Activated gamma-delta T cell (primary cell): ENCODE measurements at places on chromosomes 1 and 21.

DNA sequence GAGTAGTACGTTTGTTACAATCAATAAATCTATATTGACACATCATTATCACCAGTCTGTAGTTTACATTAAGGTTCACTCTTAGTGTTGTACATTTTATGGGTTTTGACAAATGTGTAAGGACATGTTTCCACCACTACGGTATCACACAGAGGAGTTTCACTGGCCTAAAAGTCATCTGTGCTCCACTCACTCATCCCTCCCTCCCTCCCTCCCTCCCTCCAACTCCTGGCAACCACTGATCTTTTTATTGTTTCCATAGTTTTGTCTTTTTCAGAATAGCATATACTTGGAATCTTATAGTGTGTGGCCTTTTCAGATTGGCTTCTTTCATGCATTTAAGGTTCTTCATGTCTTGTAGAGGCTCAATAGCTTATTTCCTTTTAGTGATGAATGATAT lies 44.1 kb upstream of the RHOU start:
- no peak for DNase-seq

GRCh38 chr1:77424236-77424635 lies 142.4 kb downstream of the AK5 start:
- DNase-seq, result no peak

- no peak for DNase-seq
These were observed at the start of gene MASP2 for GRCh38 chr1:11046625-11047365. TSS of gene MASP2 (minus strand) at chr1:11047239. CDS start at chr1:11047207, 32 bp downstream.

GRCh38 chr1:27872802-27873551 lies 633 bp downstream of the THEMIS2 start:
- DNase-seq, result no peak

- no peak for DNase-seq
These were observed 58.5 kb downstream of the PLA2G4A start for GRCh38 chr1:186887203-186887602.

DNA sequence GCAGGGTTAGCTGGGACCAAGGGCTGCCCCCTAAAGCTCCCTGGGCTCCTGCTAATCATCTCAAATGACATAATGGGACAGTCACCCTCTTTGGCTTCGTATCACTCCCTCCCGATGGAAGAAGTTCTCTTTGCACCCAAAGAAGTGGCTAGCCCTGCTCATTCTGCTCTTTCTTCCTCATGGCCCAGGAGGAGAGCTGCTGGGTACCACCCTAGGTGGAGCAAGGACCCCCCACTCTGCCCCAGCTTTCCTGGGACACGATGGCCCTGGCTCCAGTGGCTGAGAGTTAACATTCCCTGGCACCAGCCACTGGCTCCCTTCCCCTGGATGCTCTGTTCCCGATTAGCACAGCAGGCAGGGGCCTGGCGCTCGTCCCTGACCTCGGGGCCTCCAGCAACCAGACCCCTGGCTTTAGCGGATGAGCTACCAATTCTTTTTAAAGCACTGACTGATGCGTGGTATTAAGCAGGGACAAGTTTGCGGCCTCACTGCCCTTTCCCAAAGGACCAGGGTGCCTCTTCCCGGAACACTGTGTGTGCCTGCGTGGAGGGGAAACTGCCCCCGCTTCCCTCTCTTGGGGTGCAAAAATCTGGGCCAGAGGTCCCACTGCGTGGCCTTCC lies 1.2 kb downstream of the MYOM3 start:
- DNase-seq, result no peak

DNA sequence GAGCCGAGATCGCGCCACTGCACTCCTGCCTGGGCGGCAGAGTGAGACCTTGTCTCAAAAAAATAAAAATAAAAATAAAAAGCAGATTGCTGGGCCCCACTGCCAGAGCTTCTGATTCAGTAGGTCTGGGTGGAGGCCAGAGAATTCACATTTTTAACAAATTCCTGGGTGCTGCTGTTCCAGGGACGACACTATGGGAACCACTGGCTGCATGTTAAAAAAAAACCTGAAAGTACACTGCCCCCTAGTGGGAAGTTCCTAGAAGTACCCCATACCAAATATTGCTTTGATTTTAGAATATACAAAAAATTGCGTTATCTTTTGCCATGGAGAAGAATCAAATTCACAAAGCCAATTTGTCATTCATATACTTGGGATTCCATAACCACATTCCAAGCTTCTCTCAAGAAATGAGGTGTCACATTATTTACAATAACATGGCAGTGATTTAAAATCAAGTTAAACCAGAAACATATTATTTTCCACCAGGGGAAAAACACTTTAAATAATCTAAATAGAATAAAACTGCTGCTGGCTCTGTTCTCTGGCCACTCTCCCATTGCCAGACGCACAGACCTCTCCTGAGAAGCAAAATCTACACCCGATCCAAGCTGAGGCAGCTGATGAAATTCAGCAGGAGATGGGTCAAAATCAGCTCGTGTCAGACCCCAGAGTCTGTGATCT lies 27.4 kb downstream of the SYF2 start:
- no peak for DNase-seq

DNA sequence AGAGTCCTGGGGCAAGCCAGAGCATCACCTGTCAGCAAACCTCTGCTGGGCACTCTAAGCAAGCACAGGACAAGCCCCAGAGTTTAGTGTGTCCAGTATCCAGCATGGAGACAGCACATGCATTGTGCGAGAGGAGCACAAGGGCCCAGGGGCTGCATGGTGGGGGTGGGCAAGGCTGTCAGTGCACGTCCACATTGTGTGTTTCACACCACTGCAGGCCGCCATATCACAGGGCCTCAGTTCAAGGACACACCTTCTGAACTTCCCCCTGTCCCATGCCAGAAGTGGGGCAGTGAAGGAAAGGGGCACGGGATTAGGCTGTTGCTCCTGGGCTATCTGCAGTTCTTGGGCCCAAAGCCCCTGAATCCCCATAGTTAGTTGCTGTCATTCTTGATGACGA lies 782 bp upstream of the TSTD1 start:
- no peak for DNase-seq

DNA sequence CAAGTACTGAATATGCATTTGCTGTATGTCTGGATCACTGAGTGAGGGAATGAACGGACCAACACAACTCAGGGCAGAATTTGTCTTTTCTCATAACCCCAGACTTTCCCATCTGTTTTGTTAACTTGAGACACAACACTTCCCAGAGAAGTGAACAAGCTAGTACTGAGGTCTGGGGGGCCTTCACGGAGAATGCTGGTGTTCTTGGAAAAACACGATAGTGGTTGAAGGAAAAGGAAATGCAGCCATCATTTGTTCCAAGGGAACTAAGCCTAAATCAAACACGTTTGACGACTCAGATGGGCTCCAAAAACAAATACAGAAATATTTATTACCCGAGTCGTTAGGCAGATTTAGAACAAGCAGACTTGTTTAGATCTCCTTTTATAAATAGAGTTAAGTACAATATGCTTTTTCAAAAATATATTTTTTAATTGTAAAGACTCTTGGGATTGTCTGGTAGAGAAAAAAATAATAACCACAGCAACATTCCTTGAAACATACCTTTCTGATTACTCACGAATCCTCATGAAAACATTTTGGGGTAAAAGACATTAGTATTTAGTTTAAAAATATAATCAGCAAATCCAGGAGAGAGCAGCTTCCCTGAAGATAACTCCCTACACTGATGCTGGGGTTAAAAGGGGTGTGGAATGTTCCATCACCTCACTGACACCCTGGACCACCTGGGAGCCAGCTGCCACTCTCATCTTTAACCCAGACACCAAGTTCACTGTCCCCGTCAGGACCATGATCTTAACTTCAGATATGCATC lies 427.7 kb upstream of the RUNX1 start:
- DNase-seq, result no peak

DNA sequence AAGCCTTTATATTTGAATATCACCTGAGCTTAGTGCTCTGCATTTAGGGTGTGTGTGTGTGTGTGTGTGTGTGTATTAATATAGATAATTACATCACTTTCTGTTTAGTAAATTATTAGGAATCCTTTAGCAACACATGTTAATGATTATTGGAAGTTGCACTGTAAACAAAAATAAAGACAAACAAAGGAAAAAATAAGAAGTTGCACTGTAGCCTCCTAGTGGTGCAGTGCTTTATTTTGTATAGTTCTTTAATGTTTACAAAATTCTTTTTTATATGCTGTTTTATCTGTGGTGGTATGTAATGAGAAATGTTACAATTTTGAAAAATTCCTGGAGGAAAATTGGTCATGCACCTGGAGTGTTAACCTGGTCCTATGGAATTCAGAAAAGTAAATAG lies 69.2 kb downstream of the UBE4B start:
- no peak for DNase-seq

GRCh38 chr1:20834780-20835179 lies 47.7 kb upstream of the HP1BP3 start:
- DNase-seq, result no peak
